ENCODE measurements at places on chromosomes 11 and 22.

GRCh38 chr22:30511109-30511508 is 5.6 kb upstream of the SEC14L4 start:
- DNase-seq = no peak

- DNase-seq = no peak
Measured at GRCh38 chr22:26159886-26160285, 9.4 kb upstream of the SEZ6L start.

- no peak for DNase-seq
Measured at GRCh38 chr11:83599066-83599465, 312.9 kb upstream of the CCDC90B start.

DNA sequence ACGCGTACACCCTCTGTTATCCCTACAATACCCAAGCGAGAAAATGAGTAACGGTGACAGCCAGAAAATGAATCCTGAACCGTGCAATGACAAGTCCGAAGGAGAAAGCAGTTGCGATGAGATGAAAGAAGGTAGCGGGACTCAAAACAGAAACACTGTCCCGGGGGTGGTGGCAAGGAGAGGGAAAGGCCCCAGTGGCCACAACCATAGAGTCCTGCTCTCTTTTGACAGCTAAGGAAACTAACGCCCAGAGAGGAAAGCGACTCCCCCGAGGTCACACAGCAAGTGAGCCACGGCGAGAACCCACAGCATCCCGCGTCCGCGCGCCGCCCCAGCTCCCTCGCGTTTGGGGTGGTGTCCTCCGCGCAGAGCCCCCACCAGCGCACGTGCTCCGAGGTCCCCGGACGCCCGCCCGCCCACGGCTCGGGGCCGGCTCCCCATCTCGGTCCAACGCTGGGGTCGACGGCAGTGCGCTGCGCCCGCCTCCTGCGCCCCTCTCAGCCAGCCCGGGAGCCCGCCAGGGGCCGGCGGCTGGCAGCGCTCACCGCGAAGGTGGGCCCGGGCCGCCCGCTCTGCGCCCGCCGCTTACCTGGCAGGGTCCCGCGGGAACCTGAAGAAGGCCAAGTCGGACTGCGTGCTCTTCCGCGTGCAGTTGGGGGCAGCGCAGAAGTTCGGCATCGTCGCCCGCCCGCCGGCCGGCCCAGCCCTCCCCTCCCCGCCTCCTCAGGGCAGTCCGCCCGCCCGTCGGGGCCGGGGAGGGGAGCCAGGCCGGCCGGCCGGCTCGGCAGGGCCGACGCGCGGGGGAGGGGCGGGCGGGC is 564 bp downstream of the THAP12 start:
- DNase-seq = no peak

- DNase-seq = no peak
Measured at GRCh38 chr11:83257761-83258168, 28.4 kb downstream of the CCDC90B start.

DNA sequence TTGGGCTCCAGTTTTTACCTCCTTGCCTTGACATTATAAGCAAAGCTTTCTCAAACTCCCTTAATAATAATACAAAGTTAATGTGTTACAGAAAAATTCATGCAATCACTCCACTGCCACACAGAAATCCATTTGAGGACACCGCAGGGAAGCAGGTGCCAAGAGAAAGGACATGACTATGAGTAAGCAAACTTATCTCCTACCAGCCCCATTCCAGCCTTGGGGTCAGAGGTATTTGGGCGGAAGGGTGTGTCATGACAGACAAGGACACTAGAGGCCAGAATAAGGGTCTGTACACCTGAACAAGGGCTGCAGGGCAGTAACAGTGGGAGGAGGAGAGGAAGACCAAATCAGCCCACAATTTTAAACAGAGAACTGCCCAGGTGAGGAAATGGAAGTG is 5.9 kb downstream of the GNG3 start:
- no peak for DNase-seq

DNA sequence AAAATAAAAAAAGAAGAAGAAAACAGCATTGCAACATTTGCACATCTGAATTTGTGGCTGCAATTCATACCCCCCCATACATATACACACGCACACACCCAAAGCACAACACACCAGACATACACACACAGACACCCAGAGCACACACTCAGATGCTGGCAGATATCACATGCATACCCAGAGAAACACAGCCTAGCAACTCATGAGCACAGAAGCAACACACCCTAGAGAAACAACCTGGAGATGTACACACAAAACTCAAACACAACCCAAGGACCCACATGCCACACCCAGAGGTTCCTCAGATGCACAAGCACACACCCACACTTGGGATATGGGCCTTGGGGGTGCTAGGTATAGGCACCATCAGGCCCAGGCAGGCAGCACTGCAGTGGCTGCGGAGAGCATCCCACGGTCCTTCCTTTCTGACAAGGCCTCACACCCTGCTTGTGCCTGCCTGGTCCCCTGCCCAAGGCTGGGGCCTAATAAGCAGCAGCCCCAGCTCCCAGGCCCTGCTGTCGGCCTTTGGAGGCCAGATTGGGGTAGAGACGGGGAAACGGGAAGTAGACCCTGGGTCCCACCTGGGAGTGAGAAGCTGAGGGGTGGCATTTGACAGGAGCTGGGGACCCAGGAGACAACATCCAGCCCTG is 3.1 kb downstream of the CST6 start:
- no peak for DNase-seq
